ENCODE measurements at places on chromosomes 5 and 9.
A peak's percentile ranks its signal among the peaks of the same experiment; 100 is the strongest.

DNA sequence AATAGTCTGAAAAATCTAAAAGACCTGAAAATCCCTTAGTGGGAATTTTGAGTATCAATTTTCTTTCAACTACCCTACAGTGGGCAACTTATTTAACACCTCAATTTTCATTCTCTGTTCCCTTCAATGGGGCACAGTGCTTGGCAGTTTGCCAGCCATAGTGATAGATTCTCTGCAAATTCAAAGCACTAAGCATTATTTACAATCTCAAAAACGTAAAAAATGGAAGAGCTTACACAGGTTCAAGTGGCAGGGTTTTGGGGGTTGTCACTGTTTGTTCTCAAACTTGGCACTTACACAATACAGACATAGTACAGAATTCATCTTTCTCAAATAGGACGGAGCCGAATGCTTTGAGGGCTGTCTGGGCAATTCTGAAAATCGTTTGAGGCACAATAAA, 515.0 kb downstream of the EFNA5 start:
- DNase-seq: no peak

DNA sequence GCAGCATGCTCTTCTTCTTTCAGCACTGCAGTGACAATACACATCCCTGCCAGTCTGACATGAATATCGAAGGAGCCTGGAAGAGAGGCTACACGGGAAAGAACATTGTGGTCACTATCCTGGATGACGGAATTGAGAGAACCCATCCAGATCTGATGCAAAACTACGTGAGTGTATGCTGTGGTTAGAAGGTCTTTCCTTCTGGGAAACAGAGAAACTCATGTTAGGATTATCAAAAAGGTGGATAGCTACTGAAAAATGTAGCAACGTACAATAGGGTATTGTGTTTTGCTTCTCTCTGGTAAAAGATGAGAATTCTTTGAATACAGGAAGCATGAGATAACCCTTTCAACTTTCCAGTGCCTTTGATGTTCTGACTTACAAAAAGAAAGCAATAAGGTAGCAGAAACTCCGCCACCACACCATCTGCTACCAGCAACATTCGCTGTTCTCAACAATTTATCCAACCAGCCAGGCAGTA, 133.3 kb downstream of the PCSK5 start:
- peak; percentile 24 for DNase-seq

DNA sequence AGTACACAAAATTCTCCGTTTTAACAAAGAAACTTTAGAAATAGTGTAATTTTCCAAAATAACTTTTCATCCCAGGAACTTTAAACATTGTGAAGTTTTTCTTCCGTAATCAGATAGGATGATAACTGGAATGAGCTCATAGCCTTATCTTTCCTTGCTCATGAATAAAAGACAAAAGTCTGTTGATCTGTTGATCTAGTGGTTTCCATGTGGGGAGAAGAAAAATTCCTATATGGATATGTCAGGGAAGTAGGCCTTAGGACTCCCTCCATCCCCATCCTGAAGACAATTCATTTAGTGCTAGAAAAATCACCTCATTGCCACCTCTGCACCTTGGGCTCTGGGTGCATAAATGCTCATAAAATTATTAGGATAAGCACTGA, 266.6 kb downstream of the SMARCA2 start:
- DNase-seq: no peak

DNA sequence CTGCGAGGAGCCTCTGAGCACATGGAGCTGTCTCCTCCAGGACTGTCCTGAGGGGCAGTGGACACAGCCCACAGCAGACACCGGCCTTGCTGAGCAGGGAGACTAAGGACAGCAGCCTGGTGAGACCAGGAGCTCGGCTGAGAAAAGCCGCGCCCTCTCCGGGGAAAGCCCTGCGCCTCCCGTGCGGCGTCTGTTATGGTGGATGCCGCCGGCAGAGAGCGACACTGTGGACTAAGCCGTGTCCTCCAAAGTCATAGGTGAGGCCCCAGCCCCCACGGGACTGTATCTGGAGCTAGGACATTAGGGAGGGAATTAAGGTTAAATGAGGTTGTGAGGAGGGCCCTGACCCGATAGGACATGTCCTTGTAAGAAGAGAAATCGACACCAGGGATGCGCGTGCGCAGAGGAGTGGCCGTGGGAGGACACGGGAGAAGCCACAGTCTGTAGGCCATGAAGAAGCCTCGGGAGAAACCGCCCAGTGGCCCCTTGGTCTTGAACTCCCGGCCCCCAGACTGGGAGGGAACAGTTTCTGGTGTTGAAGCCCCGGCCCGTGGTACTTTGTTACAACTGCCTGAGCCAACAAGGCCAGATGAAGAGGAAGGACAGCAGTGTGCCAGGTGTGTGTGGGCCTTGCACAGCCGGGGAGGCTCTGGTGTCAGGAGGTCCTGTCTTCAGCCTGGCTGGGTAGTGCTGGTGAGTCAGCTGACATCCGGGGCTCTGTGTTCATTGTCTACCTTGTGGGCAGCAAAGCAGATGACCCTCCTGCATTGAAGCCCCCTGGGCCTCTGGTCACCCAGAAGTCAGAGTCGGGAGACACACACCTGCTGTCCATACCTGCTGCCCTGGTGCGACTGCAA, 22.1 kb downstream of the MRPL36 start:
- DNase-seq: no peak

DNA sequence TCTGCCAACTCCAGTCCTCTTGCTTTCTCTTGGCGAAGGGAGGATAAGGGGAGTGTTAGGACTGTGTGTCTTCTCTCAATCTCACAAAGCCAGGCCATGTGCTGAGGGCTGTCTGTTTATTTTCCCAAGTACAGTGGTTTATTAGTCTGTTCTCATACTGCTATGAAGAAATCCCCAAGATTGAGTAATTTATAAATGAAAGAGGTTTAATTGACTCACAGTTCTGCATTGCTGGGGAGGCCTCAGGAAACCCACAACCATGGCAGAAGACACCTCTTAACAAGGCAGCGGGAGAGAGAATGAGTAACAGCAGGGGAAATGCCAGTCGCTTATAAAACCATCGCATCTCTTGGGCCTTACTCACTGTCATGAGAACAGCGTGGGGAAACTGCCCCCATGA, 36.2 kb upstream of the CKS2 start:
- no peak for DNase-seq

GRCh38 chr9:30925126-30925525, 1459.3 kb upstream of the ACO1 start:
- DNase-seq: no peak

- no peak for DNase-seq
Measured at GRCh38 chr5:122436615-122437014, 124.6 kb downstream of the SNCAIP start.

DNA sequence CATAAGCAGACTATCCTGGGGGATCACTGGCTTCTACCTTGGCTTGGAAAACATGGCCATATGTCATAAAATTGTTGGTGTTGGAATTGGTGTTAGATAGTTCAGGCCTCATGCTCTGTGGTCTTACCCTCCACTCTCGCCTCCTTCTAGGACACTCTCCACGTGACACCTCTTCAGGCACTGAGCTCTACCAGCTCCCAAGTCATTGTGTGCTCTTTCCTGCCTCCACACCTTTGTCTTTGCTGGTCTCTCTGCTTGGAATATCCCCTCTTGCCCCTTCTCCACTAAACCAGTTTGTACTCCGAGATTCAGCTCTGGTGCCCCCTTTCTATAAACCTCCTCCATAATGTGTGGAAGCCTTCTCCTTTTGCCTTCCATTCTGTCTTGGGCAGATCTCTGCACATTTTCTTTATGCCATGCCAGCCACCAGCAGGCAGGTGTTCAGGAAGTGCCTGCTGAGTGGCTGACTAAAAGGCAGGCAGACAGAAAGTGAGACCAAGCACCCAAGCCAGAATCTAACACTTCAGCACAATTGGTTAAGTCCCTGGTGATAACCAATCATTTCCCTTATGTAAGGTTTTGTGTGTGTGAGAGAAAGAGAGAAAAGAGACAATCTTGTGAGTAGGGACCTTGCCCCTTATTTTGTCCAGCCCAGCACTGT, 37.7 kb downstream of the SAR1B start:
- DNase-seq: no peak

DNA sequence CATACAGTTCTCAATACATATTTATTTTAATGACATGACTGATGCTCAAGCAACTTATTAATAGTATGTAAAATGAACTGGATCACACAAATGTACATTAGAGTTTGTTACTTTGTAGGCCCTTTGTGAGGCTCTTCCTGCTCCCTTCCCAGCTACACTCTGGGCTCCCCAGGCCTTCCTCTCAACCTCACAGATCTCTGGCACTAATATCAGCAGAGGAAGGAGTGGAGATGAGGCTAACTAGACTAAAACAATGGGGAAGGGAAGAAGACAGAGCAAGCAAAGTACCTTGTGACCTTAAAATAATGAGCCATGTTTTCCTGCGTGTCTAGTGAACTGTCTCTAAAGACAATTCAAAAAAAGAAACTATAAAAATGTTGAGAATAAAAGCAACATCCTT, 30.3 kb upstream of the TEK start:
- DNase-seq: no peak

Measured in activated gamma-delta T cell treated with Interleukin-2 at 50 U/mL for 16 hours (primary cell).